Activated CD4-positive, alpha-beta T cell treated with anti-CD3 and anti-CD28 coated beads, Interleukin-2, amount 50 U/mL, for 1 hour (primary cell): ENCODE measurements at places on chromosomes 5 and 9.

GRCh38 chr9:92722386-92723298 lies 42.0 kb downstream of the BICD2 start:
- no peak for DNase-seq

DNA sequence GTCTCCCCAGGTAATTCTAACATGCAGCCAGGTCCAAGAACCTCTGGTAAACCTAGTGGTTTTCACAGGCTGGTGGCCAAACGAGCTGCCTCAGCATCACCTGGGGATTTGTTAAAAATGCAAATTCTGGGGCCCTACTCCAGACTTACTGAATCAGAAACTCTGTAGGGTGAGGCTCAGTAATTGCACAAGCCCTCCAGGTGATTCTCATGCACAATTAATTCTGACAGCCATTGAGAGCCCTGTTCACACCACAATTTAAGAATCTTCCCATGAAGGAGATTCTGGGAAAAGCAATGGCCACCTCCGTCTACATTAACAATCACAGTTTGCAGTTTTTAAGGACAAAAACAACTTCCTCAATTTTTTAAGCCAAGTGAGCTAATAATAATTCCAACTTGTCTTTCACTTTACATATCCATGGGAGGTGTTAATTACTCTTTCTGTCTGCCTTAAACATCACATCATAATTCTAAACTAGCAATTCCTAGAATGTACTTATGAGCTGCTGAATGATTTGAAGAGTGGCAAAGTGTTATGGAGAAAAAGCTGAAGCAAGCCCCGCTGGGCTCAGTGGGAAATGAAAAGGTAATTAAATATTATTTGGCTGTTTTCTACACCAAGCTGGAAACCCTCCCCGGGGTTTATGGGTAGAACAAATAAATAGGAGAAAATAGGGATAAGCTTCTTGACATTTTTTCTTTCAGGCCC lies 70.0 kb downstream of the GLDC start:
- DNase-seq, result no peak

DNA sequence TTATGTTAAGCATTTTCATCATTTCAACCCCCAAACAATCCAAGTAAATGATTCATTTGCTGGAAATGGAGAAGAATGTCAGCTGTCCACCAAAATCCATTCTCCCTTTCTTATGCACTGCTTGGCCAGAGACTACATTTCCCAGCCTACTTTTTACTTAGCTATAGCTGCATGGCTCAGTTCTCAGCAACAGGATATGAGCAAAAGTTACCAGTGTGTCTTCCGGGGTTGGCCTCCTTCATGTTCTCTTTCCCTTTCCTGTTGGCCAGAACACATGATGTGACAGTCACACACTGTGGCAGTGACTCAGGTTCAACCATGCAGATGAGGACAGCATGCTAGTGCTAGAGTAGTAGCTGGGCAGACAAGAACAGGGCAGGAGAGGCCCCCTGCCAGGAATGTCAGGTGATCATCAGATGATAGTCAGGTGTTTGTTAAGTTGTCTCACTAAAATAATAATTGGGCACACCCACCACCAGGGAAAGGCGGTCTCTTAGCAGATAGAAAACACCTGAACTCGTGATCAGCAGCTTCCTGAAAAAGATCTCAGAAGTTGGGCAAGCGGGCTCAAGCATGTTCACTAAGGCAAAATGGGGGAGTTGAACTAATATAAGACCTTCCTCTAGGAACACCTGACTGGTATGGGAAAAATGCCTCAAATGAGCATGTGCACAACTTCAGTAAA lies 12.2 kb downstream of the GPR150 start:
- peak; percentile 58 for DNase-seq

DNA sequence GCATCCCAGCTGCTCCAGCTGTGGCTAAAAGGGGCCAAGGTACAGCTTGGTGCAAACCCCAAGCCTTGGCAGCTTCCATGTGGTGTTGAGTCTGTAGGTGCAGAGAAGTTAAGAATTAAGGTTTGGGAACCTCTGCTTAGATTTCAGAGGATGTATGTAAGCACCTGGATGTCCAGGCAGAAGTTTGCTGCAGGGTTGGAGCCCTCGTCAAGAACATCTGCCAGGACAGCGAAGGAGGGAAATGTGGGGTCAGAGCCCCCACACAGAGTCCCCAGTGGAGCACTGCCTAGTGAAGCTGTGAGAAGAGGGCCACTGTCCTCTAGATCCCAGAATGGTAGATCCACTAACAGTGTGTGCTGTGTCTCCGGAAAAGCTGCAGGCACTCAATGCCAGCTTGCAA lies 236.2 kb upstream of the ADRA1B start:
- no peak for DNase-seq

- peak; percentile 80 for DNase-seq
Observed at GRCh38 chr9:98796364-98797101, at the start of gene ANKS6. Gene ANKS6, minus strand, starts transcription at chr9:98796555. Its CDS starts 64 bp downstream, at chr9:98796491.

GRCh38 chr5:60945813-60946187 lies 795 bp downstream of the NDUFAF2 start:
- DNase-seq, result no peak

- DNase-seq, result no peak
Observed at GRCh38 chr5:76999451-76999850, 30.8 kb upstream of the AGGF1 start.

DNA sequence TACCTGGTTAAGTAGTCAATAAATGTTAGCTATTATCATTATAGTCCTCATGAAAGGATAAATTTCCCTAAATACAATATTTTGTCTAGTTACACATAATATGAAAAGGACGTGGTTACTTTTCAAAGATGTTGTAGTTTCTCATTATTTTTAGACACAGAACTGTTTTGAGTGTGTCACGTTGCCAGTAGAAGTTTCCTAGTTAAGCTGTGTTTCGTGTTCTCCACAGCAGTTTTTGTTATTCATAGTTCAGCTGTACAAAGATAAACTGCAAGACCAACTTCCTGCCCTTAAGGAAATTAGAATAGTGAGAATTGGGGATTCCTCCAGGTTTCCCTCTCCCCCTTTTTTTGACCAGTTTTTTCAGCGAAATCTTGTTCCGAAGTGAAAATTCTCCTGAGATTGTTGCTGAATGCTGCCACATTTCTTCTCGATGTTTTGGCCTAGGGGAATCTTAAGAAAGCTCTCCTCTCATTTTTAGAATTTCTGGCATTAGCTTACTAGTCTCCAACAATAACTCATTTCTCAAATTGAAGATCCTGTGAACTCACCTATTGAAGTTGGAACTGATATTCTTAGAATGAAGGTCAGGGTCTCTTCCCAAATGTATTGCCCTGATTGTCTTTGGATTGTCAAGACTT lies 176.1 kb downstream of the PAM start:
- no peak for DNase-seq
